Neural crest cell (in vitro differentiated cells): ENCODE measurements at places on chromosomes 1 and 21. TPM values are rescaled to one million over a fixed set of nuclear protein-coding genes. Genes with fewer than 3 reads are reported as not detected.

PLA2G2D gene
- total RNA-seq, result not detected in 2 replicates

MTARC2 gene
- 4.1 and 5.8 TPM in 2 replicates for total RNA-seq

ARV1 gene
- total RNA-seq, result 19.2 and 19.5 TPM in 2 replicates

MYBPHL gene
- total RNA-seq, result 0.82 TPM in 1 of 2 replicates, not detected in the other

SHISA4 gene
- 10.8 and 11.7 TPM in 2 replicates for total RNA-seq

IGSF9 gene
- total RNA-seq, result 23.9 and 24.5 TPM in 2 replicates

AUNIP gene
- total RNA-seq, result 13.6 and 15.2 TPM in 2 replicates

PTAFR gene
- total RNA-seq, result 0.25 and 0.28 TPM in 2 replicates

DNA sequence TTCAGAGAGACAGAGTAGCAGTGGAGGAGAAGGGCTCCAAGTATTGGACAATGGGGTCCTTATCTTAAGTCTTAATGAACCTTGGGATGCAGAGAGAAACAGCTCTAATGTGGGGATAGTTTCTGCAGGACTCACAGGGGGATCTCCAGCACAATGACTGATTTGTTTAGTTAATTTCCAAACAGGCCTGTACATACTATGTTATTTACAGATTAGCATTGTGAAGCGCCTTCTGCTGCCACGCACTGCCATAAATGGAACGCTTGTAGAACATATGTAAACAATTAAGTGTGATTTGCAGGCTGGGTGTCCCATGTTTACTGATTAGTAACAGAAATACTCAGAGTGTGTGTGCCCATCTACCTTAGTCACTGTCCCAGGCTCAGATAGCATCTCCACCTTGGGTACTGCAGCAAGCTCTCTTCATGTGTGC is 56.1 kb downstream of the NTPCR start:
- H3K27ac ChIP-seq, result peak overlapping the region; percentile 83
- H3K36me3 ChIP-seq, result peaks cover 7% of the 10 kb centered on the region
- DNase-seq, result no peak
- no peaks in the 10 kb centered on the region for H3K27me3 ChIP-seq
- peaks cover 26% of the 10 kb centered on the region for H3K4me1 ChIP-seq

GRCh38 chr1:95095833-95096217 is 21.3 kb upstream of the TLCD4 start:
- H3K4me1 ChIP-seq, result no peaks in the 10 kb centered on the region
- H3K27me3 ChIP-seq, result no peaks in the 10 kb centered on the region
- H3K36me3 ChIP-seq, result no peaks in the 10 kb centered on the region
- H3K4me3 ChIP-seq, result no peak overlapping the region
- no peak overlapping the region for H3K27ac ChIP-seq

- H3K27me3 ChIP-seq, result no peaks in the 10 kb centered on the region
- no peak for DNase-seq
- peaks cover 7% of the 10 kb centered on the region for H3K36me3 ChIP-seq
- peak overlapping the region; percentile 54 for H3K27ac ChIP-seq
Observed at GRCh38 chr1:93152835-93153234, 27.4 kb downstream of the TMED5 start.

DNA sequence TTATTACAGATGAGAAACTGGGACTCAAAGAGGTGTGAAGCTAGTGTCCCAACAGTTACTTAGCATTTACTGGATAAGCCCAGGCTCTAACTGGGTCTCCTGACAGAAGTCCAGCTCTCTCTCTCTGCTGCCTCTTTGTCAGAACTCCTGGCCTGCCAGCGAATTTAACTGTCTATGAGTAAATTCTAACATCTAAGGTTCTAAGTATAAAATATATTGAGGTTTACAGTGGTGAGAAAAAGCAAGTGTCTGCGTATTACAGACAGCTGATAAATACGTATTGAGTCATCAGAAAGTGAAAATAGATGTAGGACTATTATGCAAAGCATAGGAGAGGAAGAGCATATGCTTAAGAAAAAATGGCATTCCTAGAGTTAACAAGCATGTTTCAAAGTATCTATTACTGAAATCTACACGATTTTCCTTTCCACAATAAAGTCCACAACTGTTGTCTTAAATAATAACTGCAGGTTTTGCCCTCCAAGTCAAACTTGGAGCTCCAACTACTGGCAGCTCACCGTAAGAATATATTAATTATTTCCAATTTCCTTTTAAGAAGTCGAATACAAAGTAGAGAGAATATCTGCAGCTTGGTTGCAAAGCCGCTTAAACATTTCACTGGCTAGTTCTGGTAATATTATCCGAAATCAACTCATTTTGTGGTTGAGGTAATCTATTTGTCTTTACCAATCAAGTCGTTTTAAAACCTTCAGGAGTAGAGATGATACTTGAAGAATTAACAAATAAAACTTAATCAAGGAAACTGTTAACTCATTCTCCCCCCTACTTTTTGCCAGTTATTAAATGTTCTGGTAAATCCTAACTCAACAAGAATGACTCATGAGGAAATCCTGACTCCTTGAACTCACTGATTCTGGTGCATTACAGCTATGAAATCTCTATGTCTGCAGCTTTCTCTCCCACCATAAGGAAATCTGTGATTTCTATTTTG is 1.4 kb upstream of the RGS2 start:
- H3K27me3 ChIP-seq, result peaks cover 4% of the 10 kb centered on the region
- peak overlapping the region; percentile 66 for H3K27ac ChIP-seq
- DNase-seq, result no peak
- H3K4me3 ChIP-seq, result peak overlapping the region; percentile 88

DNA sequence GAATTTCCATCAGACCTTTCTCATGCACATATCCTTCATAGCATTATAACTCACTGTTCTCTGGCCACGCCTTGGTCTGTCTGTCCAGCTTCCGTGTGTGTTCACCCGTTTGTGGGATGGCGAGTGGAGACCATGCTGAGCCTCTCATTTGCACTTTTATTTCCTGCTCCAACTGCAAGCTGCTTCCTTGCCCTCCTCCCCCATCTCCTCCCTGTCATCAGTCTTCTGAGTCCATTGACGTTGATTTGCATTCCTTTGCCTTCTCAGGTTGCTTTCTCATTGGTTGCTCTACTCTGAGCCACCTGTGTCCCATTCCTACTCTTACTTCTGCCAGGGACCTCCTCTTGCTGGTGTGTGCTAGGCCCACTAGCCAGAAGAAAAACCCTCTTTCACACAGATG is 146.4 kb downstream of the NOS1AP start:
- no peak for DNase-seq
- H3K27ac ChIP-seq, result peak overlapping the region; percentile 85
- H3K36me3 ChIP-seq, result no peaks in the 10 kb centered on the region
- H3K4me3 ChIP-seq, result no peak overlapping the region
- peaks cover 58% of the 10 kb centered on the region for H3K4me1 ChIP-seq

- no peak overlapping the region for H3K4me3 ChIP-seq
- peaks cover 4% of the 10 kb centered on the region for H3K4me1 ChIP-seq
- H3K27me3 ChIP-seq, result peaks cover 7% of the 10 kb centered on the region
- no peak for DNase-seq
Observed at GRCh38 chr1:203034422-203035110, 8.3 kb downstream of the PPFIA4 start.

GRCh38 chr1:154838988-154839387 is 31.1 kb downstream of the KCNN3 start:
- no peak overlapping the region for H3K4me3 ChIP-seq
- H3K27me3 ChIP-seq, result no peaks in the 10 kb centered on the region
- no peaks in the 10 kb centered on the region for H3K36me3 ChIP-seq
- H3K27ac ChIP-seq, result peak overlapping the region; percentile 78
- H3K4me1 ChIP-seq, result peaks cover 29% of the 10 kb centered on the region

DNA sequence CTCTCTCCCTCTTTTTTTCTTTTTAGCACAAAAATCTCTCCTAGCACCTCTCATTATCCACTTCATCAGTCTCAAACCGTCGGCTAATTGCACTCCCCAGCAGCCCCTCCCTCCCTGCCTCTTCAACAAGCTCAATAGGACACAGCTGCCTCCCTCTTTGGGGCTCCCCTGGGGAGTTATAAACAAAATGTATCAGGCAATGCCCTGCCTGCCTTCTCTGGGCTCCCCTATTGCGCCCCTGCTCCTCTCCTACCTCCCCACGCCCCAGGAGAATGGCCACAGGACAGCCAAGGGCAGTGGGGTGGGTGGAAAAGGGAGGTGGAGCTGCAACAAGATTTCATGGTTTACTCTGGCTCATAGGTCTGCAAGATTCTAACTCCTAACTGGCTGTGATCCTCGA is 147.1 kb upstream of the GRIK3 start:
- H3K36me3 ChIP-seq, result no peaks in the 10 kb centered on the region
- no peak overlapping the region for H3K27ac ChIP-seq
- H3K4me3 ChIP-seq, result no peak overlapping the region
- peaks cover 48% of the 10 kb centered on the region for H3K27me3 ChIP-seq
- H3K4me1 ChIP-seq, result no peaks in the 10 kb centered on the region

DNA sequence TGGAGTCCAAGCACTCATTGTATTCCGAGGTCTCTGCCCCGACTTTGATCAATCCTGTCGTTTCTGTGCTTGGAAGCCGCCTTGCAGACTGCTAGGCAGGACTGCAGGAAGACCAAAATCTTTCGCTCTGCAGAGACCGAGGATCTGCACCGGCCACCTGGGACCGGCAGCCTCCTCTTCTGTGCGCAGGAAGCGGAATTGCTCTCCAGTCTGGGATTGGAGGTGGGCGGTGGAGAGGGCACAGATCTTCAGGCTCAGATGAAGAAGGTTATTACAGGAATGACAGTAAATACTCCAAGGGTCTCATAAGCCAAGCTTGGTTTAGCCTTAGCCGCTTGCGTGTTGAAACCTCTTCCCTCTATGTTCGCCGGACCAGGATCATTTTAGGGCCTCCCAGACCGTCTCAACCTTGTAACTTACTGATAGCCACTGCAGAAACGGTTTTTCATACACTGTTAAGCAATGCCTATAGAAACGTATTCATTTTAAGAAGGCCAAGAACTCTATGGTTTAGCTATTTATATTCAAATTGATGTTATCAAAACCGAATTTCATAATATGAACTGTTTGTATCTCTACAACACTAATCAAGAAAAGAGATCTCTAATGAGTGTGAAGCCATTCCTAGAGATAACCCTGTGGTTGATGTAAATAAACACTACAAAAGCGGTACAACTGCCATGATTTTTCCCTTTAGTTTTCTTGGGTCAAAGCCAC is 1.1 kb downstream of the MIA3 start:
- H3K27me3 ChIP-seq, result peaks cover 30% of the 10 kb centered on the region
- peak; percentile 10 for DNase-seq
- no peak overlapping the region for H3K27ac ChIP-seq
- peaks cover 3% of the 10 kb centered on the region for H3K36me3 ChIP-seq
- peak overlapping the region; percentile 96 for H3K4me3 ChIP-seq
- H3K4me1 ChIP-seq, result peaks cover 20% of the 10 kb centered on the region

GRCh38 chr1:42260376-42261070 is 74.5 kb downstream of the FOXJ3 start:
- no peak overlapping the region for H3K4me3 ChIP-seq
- no peak overlapping the region for H3K27ac ChIP-seq
- H3K4me1 ChIP-seq, result peaks cover 3% of the 10 kb centered on the region
- DNase-seq, result no peak

GRCh38 chr1:156942576-156942975 is 22.1 kb downstream of the LRRC71 start:
- peak overlapping the region; percentile 50 for H3K27ac ChIP-seq
- H3K4me1 ChIP-seq, result no peaks in the 10 kb centered on the region
- no peak for DNase-seq
- H3K36me3 ChIP-seq, result peaks cover 28% of the 10 kb centered on the region
- no peak overlapping the region for H3K4me3 ChIP-seq

GRCh38 chr1:206792939-206793607 is 20.8 kb upstream of the IL10 start:
- H3K36me3 ChIP-seq, result peaks cover 3% of the 10 kb centered on the region
- no peak overlapping the region for H3K4me3 ChIP-seq
- no peaks in the 10 kb centered on the region for H3K27me3 ChIP-seq
- peak overlapping the region; percentile 12 for H3K27ac ChIP-seq
- no peak for DNase-seq

DNA sequence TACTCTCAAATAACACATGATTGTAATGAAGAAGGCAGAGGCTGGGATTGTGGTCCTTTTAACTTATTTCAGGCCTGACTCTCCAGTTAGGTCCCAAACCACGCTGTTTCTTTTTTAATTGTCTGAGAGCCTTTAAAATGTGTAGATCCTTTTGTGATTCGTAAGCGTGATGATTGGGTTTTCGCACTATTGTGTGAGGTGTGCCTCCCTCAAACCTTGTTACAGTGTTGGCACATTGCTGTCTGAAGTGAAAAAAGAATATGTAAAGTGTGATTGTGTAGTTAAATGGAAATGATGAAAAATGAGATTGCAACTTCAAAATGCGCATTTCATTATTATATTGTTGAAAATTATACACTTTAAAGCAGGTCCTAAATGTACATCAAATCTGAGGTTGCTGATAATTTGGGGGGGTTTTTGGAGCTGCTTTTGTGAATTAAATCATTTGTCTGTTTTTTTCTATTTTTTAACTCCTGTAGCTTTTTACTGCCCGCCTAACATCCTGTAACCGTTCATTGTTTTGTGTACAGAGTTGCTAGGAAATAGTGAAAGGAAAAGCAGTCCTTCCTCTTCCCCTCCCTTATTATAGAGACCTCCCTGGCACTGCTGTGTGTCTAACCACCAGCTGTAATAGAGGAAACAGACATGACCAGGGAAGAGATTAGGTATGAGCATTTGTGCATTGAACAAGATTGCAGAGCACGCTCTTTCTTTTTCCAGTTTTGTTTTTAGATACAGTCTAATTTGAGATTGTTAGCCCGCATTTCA is 43.3 kb downstream of the IARS2 start:
- no peak overlapping the region for H3K4me3 ChIP-seq
- DNase-seq, result no peak
- H3K4me1 ChIP-seq, result peaks cover 10% of the 10 kb centered on the region
- peak overlapping the region; percentile 63 for H3K27ac ChIP-seq
- H3K27me3 ChIP-seq, result no peaks in the 10 kb centered on the region

GRCh38 chr1:199546323-199546722 is 481.2 kb upstream of the NR5A2 start:
- no peak for DNase-seq
- no peaks in the 10 kb centered on the region for H3K27me3 ChIP-seq
- no peaks in the 10 kb centered on the region for H3K4me1 ChIP-seq
- no peak overlapping the region for H3K27ac ChIP-seq
- no peak overlapping the region for H3K4me3 ChIP-seq

DNA sequence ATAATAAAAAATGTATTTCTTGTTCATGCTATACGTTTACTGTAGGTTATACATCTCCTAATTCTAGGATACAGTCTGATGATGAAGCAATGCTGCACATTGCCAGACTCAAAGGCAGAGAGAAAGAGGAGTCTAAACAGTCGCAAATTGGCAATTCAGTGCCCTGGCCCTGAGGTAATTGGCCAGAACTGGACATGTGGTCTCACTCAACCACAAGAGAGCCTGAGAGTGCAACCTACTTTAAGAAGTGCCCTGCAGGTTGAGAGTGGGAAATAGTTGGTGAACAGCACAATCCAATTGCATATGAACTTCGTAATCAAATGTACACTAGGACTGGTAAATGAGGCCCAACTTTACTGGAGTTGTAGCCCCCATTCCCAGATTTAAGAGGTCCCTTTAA is 5.0 kb upstream of the SLC35A3 start:
- DNase-seq, result no peak
- H3K4me1 ChIP-seq, result peaks cover 7% of the 10 kb centered on the region
- no peaks in the 10 kb centered on the region for H3K27me3 ChIP-seq
- no peak overlapping the region for H3K4me3 ChIP-seq
- no peaks in the 10 kb centered on the region for H3K36me3 ChIP-seq
- no peak overlapping the region for H3K27ac ChIP-seq
